ENCODE measurements at places on chromosomes 5 and 9.

GRCh38 chr9:536597-537511 is 304.6 kb upstream of the DMRT1 start:
- DNase-seq: no peak

- DNase-seq: no peak
These were observed 57.0 kb upstream of the ACOT12 start for GRCh38 chr5:81450940-81451339.

DNA sequence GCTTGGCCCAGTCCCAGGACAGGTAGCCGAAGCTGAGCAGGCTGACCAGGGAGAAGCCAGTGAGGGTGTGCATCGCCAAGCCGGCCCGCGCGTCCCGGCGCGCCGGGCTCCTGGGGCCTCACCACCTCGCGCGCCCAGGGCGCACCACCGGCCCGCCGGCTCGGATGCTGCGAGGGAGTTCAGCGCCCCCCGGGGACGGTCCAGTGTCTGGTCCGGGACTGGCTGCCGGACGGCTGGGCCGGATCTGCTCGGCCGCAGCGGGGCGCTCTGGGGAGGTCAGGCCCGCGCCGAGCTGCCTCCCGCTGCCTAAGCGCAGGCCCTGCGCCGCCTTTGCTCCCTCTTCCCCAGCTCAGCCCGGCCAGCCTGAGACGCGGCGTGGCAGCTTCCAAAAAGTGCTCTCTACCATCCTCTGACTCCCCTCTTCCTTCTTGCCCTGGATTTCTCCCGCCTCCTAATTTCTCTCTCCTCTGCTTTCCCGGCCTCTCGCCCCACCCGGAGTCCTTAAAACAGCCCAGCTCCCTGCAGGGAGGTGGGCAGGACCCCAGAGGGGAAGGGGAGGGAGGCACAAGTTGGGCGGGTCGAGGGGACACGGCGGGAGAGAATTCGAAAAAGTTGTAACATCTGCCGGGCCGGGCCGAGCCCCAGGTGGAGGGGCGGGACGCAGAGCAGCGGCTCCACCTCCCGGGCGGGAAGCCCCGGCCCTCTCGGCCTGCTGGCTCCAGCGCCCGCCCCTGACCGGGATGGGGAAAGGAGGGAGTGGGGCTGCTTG is at the start of gene ARSI:
Gene ARSI (minus strand): TSS at position 605 of the 769 bp plus-strand sequence. CDS start 532 bp downstream, at position 73.
- DNase-seq: no peak

- DNase-seq: no peak
These were observed 541.6 kb upstream of the DAP start for GRCh38 chr5:11302663-11303062.

DNA sequence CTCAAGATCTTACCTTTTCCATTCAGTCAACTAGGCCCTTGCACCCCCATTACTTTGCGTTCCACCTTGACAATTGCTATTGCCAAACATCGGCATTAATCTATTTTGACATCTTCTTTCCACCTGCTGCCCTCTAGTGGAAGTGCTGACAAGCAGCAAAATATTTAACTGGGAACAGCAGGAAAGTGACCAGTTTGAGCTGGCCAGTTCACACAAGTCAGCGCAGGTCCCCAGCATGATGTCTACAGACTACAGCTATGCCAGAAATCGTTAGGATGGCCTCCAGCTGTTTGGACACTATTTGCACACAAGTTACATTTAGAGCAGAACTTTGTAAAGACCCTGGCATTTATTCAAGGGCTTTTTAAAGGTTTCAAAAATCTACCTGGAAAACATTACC is 160.1 kb downstream of the GHR start:
- DNase-seq: peak; percentile 47

DNA sequence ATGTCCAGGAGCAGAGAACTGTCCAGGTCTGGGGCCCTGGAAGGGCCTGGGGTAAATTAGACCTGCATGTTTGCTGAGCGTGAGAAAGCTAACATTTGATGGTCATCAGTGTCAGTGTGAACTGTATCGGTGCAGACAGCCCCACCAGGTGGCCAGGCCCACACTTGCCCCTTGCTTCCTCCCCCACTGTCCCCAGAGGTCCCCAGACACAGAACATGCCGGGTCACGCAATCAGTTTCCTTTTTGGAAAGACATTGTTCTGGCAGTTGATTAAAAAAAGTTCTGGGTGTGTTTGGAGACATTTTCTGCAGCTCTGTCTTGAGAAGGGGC is 1.5 kb downstream of the NKD2 start:
- DNase-seq: no peak

GRCh38 chr5:151904909-151905308 is 19.7 kb downstream of the GLRA1 start:
- DNase-seq: no peak

- no peak for DNase-seq
These were observed 146.8 kb downstream of the GHR start for GRCh38 chr5:42569953-42570548.

GRCh38 chr5:79705632-79706031 is 16.0 kb downstream of the CMYA5 start:
- no peak for DNase-seq

DNA sequence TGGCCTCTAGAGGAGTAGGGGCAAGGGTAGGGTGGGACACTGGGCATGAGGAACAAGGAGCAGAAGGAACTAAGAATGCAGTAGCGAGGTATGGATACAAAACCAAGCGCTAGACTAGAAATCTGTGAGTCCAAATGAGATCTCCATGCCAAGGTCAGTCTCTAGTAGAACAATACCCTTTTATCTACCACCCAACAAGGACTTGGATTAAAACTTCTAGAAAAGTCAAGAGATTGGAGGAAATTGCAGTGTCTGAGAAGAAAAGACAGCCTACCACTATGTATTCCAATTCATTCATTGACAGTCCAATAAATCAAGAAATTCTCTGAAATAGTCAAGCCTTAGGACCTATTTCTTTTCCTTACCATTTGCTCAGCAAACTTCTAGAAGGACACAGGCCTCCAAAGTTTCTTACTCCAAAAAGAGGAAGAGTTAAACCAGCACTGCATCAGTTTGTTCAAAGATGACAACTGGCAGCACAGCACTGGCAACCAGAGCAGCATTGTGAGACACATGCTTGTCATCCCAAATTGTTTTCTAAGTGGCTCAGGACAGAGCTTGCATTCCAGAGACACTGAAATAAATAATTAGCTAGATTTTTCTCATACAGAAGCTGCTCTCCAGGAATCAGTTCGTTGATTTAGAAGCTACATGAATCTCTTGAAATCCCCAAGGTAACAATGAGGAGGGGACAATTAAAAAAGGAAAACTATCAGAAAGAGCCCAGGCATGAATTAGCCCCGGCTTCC is 22.6 kb downstream of the ABCA1 start:
- no peak for DNase-seq

All from neural crest cell (in vitro differentiated cells).